ENCODE measurements at places on chromosomes 4 and X.

DNA sequence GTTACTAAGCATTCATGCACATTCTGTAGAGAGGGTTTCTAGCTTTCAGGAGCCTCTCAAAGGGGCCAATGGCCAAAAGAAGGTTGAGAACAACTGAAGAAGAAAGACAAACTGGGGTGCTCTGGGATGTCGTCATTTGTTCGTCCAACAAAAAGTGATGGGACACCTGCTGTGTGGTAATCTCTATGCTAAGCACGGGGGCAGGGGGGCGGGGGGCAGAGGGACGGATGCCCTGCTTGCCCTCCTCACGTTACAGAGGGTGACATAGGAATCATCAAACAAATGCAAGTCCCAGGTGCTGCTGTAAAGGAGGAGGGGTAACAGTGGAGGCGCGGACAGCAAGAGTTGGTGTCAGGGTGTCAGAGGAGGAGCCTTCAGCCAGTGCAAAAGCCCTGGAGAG, 12.8 kb upstream of the CRMP1 start:
- DNase-seq, result no peak

GRCh38 chrX:23598575-23598974, 68.7 kb upstream of the PRDX4 start:
- DNase-seq, result no peak

GRCh38 chrX:34343001-34343400, 210.9 kb upstream of the FAM47A start:
- DNase-seq, result no peak

- DNase-seq, result peak; percentile 36
These were observed at the start of gene BEX3 for GRCh38 chrX:103376118-103376978. Gene BEX3, plus strand, starts transcription at chrX:103376538. Its CDS starts 984 bp downstream, at chrX:103377522.

Data from COLO829 (cell line).